ENCODE measurements at places on chromosomes 11 and 22.

- no peak for DNase-seq
Measured at GRCh38 chr11:60917267-60917666, 3.3 kb downstream of the TMEM109 start.

GRCh38 chr11:33598426-33599069, 102.1 kb downstream of the C11orf91 start:
- DNase-seq, result no peak

DNA sequence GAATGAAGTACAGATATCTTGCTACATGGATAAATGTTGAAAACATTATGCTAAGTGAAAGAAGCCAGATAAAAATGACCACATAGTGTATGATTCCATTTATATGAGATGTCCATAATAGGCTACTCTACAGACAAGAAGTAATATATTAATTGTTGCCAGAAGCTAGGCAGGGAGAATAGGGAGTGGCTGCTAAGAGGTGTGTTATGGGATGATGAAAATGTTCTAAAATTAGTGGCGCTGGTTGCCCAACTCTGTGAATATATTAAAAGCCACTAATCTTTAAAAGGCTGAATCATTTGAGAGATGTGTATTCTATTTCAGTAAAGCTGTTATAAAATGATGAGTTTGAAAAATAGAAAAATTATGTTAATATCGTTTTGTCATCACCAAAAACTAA, 144.4 kb downstream of the NCAM1 start:
- no peak for DNase-seq

DNA sequence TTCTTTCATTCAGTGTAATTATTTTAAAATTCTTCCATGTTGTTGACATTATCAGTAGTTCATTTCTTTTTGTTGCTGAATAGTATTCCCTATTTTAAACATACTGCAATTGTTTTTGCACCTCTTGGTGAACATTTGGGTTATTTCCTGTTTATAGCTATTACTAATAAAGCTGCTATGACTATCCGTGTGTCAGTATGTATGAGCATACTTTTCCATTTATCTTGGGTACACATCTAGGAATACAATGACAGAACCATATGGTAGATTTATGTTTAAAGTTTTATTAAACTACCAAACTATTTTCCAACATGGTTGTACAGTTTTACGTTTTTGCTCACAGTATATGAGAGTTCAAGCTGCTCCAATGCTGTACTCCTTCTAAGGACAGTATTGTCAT, 22.0 kb upstream of the FIBIN start:
- no peak for DNase-seq

GRCh38 chr11:86360775-86361395, 13.8 kb upstream of the CCDC81 start:
- no peak for DNase-seq

Measured in stimulated activated CD8-positive, alpha-beta memory T cell treated with anti-CD3 and anti-CD28 coated beads, Interleukin-15, amount 100 ng/mL, for 48 hours (primary cell).